ENCODE measurements at places on chromosomes 5 and 9. TPM values are rescaled to one million over a fixed set of nuclear protein-coding genes. Genes with fewer than 3 reads are reported as not detected.
A peak's percentile ranks its signal among the peaks of the same experiment; 100 is the strongest.

GRCh38 chr5:1474866-1475543, 29.8 kb upstream of the SLC6A3 start:
- no peak for DNase-seq
- H3K27me3 ChIP-seq: no peaks in the 10 kb centered on the region
- no peak overlapping the region for H3K4me3 ChIP-seq
- peaks cover 3% of the 10 kb centered on the region for H3K4me1 ChIP-seq
- H3K36me3 ChIP-seq: no peaks in the 10 kb centered on the region

GRCh38 chr5:6753851-6754250, 40.6 kb downstream of the TENT4A start:
- no peak overlapping the region for H3K4me3 ChIP-seq
- no peak for DNase-seq
- peaks cover 12% of the 10 kb centered on the region for H3K36me3 ChIP-seq
- peak overlapping the region; percentile 82 for H3K27ac ChIP-seq
- H3K27me3 ChIP-seq: no peaks in the 10 kb centered on the region
- H3K4me1 ChIP-seq: no peaks in the 10 kb centered on the region

GRCh38 chr5:170606941-170607340, 103.1 kb downstream of the KCNIP1 start:
- peaks cover 37% of the 10 kb centered on the region for H3K27me3 ChIP-seq
- DNase-seq: no peak
- H3K27ac ChIP-seq: no peak overlapping the region
- no peak overlapping the region for H3K4me3 ChIP-seq
- H3K4me1 ChIP-seq: peaks cover 2% of the 10 kb centered on the region
- H3K36me3 ChIP-seq: no peaks in the 10 kb centered on the region

DNA sequence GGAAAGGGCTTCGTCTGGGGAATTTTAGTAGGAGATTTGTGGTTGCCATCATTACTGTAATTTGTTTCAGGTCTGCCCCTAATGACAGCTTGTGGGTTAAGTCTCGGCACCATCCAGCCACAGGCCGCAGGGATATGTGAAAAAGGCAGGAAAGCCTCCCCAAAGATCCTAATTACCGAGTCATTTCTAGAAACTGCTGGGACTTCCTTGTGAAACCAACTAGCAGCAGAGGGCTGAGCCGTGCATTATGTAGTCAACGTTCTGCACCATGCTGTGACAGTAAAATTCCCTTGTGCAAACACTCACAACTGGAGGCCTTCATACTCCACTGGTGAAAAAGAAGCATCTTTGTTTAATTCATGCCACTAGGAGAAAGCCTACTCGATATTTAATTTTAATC, 230.3 kb downstream of the MPDZ start:
- no peak overlapping the region for H3K4me3 ChIP-seq
- no peaks in the 10 kb centered on the region for H3K4me1 ChIP-seq
- no peaks in the 10 kb centered on the region for H3K36me3 ChIP-seq
- H3K27ac ChIP-seq: no peak overlapping the region
- no peak for DNase-seq
- H3K27me3 ChIP-seq: no peaks in the 10 kb centered on the region

KLHL9 gene
- total RNA-seq: 16.2 TPM

ADGRD2 gene
- not detected for total RNA-seq

Measured in T-helper 17 cell (primary cell).